ENCODE measurements at places on chromosomes 4 and X. TPM values are rescaled to one million over a fixed set of nuclear protein-coding genes. Genes with fewer than 3 reads are reported as not detected.

The TBX22 gene
- polyA plus RNA-seq: 0.09 TPM

The AREG gene
- polyA plus RNA-seq: not detected

The SLC7A11 gene
- polyA plus RNA-seq: 0.53 TPM

The FAM47A gene
- polyA plus RNA-seq: not detected

The CENPVL1 gene
- polyA plus RNA-seq: not detected

The RLIM gene
- 16.6 TPM for polyA plus RNA-seq

DNA sequence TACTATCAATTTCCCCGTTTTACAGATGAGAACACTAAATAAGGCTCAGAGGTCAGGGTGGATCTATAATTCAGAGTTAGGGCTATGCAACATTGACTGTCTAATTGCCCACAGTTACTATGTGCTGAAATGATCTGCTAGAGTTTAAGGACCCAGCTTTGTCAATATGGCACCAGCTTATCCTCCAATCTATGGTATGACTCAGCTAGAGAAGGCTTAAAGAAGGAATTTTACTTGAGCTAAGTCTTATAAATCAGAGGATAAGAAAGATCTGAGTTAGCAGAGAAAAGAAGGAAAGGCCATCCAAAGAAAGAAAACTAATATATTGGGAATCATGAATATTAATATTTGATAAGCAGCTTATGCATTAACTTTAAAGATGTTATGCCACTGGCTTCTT is 78.1 kb downstream of the ASB9 start:
- DNase-seq: no peak

DNA sequence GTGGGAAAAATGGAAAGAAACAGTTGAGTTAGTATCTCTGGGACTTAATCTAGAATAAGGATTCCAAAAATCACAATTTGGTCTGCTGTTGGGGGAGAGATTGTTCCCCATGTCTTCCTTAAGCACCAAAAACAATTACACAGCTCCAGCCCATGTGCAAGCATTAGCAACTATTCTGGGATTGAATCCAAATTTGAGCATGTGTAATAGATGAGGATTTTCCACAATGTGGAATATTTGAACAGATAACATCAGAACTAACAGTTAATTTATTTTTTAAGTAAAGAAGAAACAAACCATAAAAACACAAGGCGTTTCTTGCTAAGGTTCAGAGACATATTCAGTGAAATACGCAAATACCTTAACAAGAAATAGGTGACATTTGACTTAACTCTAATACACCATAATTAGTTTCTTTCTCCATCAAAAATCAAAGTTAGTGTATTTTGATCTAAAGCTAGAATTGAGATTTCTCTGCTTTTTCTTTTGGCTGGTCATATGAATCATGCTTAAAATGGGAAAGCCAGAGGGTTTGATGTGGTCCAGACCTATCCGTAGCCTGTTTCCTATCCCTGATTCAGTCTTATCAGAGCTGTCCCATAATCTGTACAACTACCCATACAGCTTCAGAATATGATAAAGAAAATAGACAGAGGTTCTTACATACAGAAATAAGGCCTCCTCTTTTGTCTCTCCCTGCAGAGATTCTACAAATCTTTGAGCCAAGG is 413.4 kb downstream of the PACRGL start:
- peak; percentile 35 for DNase-seq

DNA sequence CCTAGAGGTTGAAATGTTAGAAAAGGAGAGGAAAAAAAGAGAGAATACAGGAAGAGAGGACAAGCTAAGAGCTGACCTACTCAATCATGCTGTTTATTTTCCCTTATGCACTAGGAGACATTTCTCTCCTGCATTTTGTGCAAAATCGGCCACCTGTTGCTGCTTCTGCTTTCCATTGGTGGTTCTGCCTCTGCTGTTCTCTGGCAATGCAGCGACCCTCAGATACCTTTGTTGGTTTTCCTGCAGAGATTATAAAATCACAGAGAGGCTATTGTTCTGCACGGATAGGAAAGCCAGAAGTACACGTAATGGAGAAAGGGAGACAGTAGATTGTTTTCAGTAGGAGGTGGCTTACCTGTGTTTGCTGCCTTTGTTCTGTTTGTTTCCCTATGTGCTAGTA is 108.9 kb downstream of the UNC5C start:
- DNase-seq: no peak

- DNase-seq: no peak
Measured at GRCh38 chr4:98749206-98749605, 90.8 kb upstream of the TSPAN5 start.

DNA sequence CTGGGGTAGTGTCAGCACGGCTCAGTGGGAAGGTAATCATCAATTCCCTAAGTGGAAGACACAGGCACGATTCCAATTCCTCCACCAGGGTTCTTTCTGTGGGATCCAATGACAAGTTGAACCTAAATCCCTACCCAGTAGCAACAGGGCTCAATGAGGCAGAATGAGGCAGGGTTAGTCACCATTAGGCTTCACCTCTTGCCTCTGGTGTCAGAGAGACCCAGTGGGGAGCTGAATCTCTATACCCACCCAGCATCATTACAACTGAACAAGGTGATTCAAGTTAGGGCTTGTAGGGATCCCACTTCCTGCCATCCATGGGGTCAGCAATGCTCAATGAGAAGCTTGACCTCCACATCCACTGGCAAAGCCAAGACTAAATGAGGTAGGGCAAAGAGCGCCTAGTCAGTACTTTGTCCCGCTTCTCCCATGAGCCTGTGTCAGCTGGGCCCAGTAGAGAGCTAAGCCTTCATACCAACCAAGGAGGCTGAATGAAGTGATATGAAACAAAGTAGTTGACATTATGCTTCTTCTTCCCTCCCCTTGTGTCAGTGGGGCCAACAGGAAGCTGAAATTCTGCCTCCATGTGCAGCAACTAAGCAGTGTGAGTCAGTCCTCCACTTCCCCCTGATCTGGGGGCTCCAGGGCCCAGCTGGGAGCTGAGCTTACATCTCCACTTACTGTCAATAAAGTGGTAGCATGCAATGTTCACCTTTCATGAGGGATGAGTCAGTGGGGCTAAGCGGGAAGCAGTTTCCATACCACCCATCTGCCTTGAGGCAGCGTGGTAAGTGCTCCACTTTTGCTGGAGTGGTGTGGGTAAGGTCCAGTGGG is 36.4 kb upstream of the RBM41 start:
- DNase-seq: no peak

- DNase-seq: no peak
Measured at GRCh38 chr4:66489370-66489769, 819.1 kb upstream of the EPHA5 start.

DNA sequence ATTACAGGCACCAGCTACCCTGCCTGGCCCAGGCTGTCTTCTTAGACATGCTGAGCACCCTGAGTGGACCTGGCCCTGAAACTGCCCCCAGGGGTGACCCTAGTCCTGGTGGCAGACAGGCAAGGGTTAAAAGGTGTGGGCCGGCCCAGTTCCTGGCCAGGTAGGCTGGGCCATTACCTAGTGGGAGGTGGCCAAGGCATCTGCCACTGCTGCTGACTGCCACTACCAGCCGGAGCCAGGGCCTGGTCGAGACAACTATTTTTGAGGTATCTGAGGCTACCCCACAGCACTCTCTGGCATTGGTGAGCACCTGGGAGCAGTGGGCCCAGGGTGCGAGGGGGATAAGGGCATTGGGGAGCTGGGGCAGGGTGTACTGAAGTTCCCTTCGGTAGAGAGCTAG is at the start of gene CCDC120:
Gene CCDC120 (plus strand): TSS at position 206 of the 400 bp plus-strand sequence. CDS start 3,043 bp downstream, outside the sequence.
- DNase-seq: no peak

GRCh38 chrX:93598076-93598475 is 75.3 kb downstream of the NAP1L3 start:
- DNase-seq: no peak

DNA sequence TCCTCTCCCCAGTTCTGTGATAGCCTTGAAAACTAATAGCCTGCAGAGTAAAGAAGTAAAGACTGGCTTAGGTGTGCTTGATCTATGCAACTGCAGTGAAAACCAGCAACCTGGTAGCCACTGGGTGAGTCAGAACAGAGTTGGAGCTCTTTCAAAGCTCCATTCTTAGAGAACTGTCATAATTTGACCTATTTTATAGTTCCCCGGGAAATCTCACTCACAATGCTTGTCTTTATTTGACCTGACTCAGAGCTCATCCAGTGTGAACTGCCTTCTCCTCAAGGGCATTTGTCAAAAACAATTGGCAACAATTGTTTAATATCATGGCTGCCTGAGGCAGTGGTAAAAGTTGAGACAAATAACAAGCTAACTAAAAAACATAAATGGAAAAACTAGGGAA is 213.0 kb upstream of the NHS start:
- no peak for DNase-seq

- no peak for DNase-seq
Measured at GRCh38 chr4:91497892-91498291, 805.9 kb upstream of the GRID2 start.

DNA sequence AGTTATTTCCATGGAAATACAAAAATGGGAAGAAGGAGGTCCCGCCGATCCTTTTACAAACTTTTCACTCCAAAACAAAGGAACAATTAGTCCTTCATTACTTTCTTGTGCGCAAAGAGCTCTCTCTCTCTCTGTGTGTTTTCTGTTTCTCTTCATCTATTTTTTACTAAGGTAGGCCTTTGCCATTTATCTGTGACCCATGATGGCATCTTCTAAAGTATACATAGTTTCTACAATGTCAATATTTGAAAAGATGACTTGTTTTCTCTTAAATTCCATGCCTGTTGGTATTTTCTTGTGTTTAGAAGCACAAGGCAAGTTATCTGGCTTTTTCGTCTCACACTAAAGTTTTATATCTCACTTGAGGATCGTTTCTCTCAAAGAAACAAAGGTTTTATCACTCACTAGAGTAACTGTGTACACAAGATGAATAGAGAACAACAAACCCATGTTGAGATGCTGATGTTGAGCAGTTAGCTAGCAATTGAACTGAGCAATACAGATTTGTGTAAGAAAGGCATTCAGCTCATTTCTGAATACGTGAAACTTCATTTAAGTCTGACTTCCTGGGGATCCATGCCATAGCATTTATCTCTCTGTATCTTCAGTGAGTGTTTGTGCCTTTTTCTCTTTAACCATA is 250.3 kb downstream of the GBA3 start:
- no peak for DNase-seq

GRCh38 chr4:138439143-138439581 is 197.0 kb upstream of the SLC7A11 start:
- no peak for DNase-seq
